ENCODE measurements at places on chromosomes 4 and X.

GRCh38 chrX:66043584-66043983 lies 3.7 kb upstream of the VSIG4 start:
- DNase-seq = no peak

DNA sequence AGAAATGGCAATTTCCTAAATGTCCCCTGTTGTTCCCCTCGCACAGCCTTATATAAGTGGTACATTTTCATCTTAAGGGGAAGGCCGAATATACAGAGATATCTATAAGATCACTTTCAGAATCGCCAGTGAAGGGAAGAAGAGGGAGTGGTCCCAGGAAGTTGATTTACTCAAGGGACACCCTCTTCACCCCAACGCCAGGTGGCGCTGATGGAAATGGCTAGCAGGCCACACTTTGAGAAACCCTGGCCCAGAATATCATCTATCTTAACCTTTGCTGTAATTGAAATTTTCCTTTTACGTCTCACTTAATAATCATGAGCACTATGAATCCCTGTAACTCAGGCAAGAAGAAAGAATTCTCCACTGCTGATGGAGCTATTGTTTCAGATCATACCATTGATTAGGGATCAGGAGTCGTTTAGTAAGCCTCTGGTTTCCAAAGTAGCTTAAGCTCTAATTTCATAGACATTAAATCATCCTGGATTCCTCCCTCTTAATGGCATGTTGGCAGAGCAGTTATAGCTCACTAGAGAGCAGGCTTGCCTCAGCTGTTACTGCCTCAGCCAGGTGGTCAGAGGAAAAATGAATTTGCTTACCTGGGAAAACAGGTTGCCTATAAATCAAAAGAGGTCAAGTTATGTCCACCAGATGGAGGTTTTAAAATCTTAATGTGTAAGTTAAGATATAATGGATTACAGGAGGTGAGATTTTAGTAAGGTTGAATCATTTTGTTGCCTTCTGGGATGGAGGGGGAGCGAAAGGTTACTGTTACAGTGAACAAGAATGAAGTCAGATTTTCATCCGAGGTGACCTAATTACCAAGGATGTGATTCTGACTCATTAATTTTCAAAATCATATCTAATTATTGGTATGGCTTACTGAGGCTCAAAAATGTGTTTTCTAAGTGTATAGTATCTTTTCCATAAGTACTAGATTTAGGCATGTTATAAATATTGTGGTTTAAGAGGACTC lies 941.2 kb upstream of the TENM3 start:
- DNase-seq = no peak

DNA sequence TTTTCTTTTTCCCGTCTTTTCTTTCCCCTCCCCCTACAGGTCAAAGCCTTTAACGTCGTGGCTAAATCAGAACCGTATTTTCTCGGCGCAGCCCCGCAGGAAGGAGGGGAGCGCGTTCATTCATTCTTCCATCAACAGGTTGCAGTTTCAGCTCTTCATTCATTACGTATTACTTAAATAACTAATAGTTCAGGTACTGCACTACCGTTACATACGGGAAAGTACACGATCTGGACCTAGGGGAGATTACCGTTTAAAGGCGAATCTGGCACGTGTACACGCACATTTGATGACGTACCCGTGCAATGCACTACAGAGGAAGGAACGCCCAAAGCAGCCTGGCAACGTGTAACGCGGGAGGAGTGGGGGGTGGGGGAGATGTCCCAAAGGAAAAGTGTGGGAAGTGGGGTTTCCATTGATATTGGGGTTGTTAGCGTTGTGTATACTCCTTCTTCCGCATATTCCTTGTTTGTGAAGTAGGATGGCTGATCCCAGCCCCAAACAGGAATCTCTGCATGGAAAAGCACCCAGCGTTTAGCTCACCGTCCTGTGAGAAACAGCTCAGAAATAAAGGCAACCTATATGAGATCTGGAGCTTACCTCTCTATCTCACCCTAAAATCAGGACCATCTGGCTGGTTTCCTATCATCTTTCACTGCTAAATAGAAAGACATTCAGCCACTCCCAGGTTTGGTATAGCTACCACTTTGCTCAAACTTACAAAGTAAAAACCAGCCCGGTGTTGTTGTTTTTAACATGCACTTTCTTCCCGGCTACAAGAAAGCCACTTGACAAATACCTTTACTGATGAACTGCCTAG lies 585 bp upstream of the SEC24D start:
- no peak for DNase-seq

- DNase-seq = no peak
Observed at GRCh38 chr4:139977838-139978609, 176.0 kb downstream of the MAML3 start.

GRCh38 chr4:55663145-55663544 lies 27.0 kb upstream of the NMU start:
- no peak for DNase-seq

DNA sequence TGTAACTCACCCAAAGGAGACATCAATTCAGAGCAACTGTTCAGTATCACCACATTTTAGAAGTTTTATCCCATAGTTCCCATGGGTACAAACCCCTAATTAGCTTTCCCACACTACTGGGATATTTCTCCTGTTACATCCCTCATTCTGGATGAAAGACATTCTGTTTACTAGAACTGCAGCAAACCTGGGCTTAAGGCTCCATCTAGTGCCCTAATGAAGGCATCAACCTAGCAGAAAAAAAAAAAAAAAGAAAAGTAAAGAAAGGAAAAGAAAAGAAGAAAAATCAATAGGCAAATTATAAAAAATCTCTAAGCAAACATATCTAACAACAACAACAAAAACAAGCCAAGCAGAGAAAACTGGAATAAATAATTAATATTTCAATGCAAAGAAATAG lies 133.7 kb upstream of the CPXCR1 start:
- no peak for DNase-seq

GRCh38 chrX:45031830-45032378 lies 158.9 kb downstream of the KDM6A start:
- DNase-seq = no peak

- no peak for DNase-seq
Observed at GRCh38 chrX:1442016-1442665, 10.6 kb downstream of the ASMTL start.

DNA sequence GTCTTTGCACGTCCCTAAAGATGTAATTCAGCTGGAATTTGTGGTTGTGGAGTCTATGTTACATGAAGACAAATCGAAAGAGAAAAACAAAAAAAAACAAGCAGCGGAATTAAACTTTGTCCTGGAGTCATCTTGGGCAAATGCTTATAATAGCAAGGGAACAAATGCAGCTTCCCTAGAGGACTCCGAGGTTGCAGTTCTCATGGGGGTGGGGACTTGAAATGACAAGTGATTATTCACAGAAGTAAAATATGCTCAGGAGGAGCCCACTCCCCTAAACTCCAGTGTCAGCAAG lies 362.4 kb downstream of the ARHGAP24 start:
- DNase-seq = no peak

DNA sequence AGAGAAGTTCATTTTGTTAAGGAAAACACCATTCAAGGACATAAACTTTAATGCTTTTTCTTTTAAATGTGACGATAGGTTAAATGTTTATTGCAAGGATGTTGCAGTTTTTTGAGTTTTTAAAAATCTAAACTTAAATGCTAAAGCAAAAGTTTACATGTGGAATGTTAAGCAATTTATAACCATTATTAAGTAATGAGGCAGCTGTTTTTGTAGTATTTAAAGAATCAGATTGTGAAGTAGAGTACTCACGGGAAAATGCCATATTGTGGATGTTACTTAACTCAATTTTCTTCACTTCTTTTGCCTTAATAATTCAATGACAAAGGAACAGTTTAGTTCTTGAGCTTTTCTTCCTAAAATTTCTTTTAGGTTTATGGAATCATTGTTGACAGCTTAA lies 43.5 kb downstream of the UBE2K start:
- DNase-seq = no peak

GRCh38 chr4:53039741-53040458 lies 177.8 kb downstream of the RASL11B start:
- no peak for DNase-seq

DNA sequence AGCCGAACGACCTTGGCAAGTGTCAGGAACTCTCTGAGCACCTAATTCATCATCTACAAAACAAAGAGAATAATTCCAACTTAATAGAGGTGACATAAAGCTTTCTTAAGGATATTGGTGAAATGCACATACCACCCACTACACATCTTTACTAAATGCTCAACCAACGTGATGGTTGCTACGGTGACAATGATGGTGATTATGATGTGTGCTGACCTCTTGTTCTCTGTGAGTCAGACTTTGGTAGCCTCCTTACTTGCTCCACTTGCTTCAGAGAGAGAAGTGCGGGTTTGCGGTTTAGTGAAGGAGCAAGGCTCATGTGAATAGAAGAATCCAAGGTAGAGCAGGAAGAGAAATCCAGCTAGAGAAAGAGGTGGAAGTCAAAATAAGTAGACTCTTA lies 52.8 kb upstream of the CLNK start:
- peak; percentile 38 for DNase-seq

GRCh38 chrX:83509254-83509801 lies 1.2 kb downstream of the POU3F4 start:
- no peak for DNase-seq

- DNase-seq = no peak
Observed at GRCh38 chrX:128676651-128677050, 624.4 kb upstream of the ACTRT1 start.

- DNase-seq = no peak
Observed at GRCh38 chr4:111449657-111450056, 695.6 kb upstream of the FAM241A start.

Data from kidney epithelial cell (primary cell).